ENCODE measurements at places on chromosomes 5 and 9.

GRCh38 chr5:179317411-179318220 lies 27.6 kb downstream of the ADAMTS2 start:
- DNase-seq: no peak

DNA sequence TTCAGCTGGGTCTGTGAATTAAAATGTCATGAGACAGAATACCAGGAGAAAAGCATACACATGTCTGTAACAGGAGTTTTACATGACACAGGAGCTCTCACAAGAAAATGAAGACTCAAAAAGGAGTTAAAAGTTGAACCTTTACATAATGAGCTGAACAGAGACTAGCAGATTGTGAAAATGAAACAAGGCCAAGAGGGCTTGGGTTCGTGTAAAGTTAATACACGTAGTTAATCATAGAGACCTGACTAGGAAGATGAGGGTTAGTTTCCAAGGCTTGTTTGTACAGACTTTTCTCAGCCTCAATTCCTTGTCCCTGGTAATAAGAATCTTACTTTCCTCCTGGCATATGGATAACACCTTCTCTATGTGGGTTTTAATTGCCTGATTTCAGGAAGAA lies 1294.0 kb downstream of the MAT2B start:
- DNase-seq: no peak

- no peak for DNase-seq
Measured at GRCh38 chr9:14994738-14995137, 84.5 kb upstream of the FREM1 start.

DNA sequence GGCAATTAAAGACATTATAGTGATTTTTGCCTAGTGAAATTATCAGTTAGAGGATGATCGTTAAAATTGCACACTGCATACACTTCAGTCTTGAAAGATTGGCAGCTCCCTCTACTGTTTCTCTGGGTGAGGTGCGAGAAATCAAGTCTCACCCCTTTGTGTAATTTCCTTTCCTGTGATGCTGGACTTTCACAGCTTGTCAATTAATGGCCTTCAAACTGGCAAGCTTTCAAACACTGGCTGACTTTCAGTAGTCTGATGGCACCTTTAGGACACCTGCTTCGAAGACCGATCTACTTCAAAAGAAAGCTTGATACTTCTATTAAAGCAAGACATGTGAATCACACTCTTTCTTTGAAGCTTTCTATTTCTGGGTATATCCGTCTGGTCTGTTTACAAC lies 706.7 kb upstream of the PTPRD start:
- no peak for DNase-seq

DNA sequence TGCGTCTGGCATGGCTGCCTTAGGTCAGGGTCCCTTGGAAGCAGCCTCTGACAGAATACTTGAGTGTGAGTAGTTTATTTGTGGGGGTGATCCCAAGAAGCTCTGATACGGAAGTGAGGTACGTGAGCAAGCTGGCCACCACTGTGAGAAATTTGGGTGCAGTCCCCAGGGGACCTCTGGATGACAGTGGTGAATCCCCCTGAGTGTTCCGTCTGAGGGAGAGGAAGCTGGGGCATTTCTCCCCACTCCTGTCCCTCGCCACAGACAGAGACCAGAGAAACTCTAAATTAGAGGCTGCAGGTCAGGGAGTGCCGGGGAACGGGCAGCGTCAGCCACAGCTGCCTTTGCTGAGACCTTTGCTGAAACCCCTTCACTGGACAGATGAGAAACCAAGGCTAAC lies 155.9 kb upstream of the COL5A1 start:
- no peak for DNase-seq

- DNase-seq: no peak
Measured at GRCh38 chr5:178417391-178417811, 172.8 kb downstream of the COL23A1 start.

DNA sequence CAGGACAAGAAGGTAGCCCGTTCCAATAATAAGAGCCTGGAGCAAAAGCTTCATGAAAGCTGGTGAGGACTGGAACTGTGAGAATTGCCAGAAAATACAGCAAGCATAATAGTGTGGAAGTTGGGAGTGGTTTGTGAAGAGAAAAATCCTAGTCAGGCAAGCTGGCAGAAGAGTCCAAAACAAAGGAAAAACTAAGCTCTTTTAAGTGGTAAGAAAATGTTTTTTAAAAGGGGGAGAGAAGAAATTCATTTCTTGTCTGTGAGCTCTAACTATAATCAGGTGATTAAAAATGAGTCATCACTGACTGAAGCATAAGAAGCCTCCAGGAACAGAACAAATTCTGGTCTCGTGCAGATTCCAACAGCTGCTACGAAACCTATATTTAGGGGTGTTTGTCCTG lies 102.6 kb downstream of the CAAP1 start:
- DNase-seq: no peak

- no peak for DNase-seq
Measured at GRCh38 chr5:27080147-27080546, 41.8 kb upstream of the CDH9 start.

DNA sequence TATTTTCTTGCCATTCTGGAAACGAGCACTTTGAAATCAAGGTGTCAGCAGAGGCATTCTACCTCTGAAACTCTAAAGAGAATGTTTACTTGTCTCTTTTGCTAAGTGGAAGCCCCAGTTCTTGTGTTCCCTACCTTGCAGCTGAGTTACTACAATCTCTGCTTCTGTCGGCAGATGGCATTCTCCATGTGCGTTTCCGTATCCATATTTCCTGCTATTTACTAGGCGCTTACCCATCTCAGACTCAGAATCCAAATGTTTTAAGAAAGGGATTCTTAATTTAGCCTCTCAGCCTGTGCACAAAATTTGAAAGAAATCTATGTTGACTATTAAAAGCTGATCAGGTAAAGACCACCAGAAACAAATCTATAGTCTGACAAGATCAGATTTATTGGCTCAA lies 221.3 kb upstream of the FTMT start:
- no peak for DNase-seq

DNA sequence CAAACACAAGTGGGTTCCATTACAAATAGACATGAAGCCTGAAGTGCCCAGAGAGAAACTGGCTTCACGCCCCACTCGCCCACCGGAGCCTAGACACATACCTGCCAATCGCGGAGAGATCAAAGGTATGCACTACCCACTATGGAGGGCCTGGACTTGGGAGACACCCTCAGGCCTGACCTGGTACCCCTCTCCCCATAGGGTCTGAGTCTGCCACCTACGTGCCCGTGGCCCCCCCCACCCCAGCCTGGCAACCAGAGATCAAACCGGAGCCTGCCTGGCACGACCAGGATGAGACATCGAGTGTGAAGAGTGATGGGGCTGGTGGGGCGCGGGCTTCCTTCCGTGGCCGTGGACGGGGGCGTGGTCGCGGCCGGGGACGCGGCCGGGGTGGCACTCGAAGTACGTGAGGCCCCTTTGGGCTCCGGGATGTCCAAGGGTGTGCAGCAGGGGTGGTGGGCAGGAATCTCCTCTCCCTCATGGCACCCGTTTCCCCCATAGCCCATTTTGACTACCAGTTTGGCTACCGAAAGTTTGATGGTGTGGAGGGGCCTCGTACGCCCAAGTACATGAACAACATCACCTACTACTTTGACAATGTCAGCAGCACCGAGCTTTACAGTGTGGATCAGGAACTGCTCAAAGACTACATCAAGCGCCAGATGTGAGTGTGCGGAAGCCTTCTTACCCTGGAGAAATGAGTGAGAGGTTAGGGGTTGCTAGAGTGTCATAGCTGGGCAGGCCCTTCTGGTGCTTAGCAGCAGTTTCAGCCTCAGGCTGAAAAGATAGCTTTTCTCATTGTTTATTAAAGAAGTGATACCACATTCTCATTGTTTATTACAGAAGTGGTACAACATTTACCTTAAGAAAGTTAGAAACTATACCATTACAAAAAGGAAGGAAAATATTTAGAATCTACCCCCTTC lies 38.7 kb downstream of the LARP1 start:
- no peak for DNase-seq
